ENCODE measurements at places on chromosomes 2 and 18.

DNA sequence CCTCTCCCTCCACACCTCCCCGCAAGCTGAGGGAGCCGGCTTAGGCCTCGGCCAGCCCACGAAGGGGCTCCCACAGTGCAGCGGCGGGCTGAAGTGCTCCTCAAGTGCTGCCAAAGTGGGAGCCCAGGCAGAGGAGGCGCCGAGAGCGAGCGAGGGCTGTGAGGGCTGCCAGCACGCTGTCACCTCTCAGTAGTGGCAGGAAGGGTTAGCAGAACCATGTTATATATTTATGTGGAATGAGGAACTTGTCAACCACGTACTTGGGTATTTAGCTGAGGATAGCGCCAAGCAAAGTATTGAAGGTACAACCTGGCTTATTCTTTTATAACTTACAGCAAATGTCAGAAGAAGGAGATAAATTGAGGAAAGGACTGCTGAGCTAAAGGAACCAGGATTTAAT is 144.1 kb upstream of the MGAT5 start:
- no peak for DNase-seq

- no peak for DNase-seq
Measured at GRCh38 chr2:9333591-9334171, 89.6 kb downstream of the ITGB1BP1 start.

- no peak for DNase-seq
Measured at GRCh38 chr2:12637754-12638153, 79.0 kb upstream of the TRIB2 start.

GRCh38 chr18:7633171-7633570 is 66.1 kb downstream of the PTPRM start:
- DNase-seq = no peak

- no peak for DNase-seq
Measured at GRCh38 chr2:241855245-241855887, 3.3 kb downstream of the PDCD1 start.

GRCh38 chr2:59112258-59112657 is 871.1 kb upstream of the FANCL start:
- no peak for DNase-seq

DNA sequence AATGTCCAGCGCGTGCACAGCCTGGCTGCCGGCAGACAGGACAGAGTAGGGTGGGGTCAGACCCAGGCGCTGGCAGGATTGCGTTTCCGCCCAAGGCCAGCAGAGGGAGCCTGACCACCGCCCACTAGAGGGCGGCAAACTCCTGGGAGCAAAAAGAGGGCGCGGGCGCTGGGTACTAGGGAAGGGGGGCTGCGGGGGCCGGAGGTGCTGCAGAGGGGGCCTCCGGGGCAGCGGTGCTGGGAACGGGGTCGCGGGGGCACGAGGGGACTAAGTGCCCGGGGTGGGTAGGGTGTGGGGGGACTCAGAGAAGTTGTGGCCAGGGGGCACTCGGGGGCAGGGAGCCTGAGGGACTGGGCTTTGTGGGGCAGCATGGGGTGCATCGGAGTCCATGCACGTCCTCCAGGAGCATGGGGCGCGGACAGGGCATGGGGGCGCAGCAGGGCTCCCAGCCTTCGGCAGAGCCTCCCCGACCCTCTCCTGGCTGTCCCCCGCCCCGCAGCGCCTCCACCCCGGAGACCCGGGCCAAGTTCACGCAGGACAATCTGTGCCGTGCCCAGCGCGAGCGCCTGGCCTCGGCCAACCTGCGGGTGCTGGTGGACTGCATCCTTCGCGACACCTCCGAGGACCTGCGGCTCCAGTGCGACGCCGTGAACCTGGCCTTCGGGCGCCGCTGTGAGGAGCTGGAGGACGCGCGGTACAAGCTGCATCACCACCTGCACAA is 3.2 kb downstream of the TEKT4 start:
- peak; percentile 43 for DNase-seq

GRCh38 chr2:239736358-239737143 is 288.6 kb downstream of the NDUFA10 start:
- no peak for DNase-seq

DNA sequence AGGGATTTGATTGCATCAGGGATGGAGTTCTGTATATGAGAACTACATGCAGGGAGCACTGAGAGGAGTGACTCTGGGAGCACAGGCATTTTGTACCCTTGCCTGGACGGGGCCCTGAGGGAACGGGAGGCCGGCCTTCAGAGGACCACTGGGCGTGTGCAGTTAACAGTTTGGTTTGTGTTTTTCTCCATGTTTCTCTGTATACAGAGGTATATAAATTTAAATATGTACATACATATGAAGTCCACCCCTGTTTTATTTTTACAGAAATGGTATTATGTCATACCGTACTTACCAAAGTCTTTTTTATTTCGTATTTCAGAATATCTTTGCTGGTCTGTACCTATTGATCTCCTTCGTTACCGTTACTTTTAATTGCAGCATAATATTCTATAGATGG is 111.3 kb downstream of the PTPRM start:
- DNase-seq = no peak

GRCh38 chr2:2901384-2902345 is 476.0 kb downstream of the EIPR1 start:
- DNase-seq = no peak

DNA sequence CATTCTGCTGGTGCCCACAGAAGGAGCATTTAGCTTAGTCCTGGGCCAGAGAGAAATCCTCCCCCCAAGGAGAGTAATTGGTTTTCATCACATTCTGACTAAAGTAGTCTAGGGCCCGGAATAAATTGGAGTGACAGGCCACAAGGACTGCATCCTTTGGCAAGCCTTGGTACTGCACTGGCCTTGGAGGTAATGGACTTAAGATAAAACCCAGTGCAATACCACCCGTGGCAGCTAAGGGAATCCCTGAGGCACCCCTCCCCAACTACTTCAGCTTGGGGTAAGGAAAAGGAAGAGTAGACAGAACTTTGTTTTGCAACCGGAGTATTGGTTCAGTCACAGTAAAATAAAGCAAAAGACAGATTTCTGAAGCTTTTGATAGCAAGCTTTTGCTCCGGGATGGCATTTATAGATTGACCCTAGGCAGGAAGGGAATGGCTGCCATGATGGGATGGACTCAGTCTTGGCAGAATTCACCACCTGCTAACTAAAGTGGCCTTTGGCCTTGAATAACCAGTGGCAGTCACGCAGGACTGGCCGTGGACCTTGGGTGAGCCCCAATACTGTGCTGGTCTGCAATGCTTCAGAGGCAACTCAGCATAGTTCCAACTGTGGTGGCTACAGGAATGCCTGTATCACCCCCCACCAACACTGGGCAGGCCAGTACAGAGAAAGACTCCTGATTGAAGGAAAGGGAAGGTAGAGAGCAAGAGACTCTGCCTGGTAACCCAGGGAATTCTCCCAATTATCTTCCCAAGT is 14.1 kb downstream of the ORC4 start:
- no peak for DNase-seq

DNA sequence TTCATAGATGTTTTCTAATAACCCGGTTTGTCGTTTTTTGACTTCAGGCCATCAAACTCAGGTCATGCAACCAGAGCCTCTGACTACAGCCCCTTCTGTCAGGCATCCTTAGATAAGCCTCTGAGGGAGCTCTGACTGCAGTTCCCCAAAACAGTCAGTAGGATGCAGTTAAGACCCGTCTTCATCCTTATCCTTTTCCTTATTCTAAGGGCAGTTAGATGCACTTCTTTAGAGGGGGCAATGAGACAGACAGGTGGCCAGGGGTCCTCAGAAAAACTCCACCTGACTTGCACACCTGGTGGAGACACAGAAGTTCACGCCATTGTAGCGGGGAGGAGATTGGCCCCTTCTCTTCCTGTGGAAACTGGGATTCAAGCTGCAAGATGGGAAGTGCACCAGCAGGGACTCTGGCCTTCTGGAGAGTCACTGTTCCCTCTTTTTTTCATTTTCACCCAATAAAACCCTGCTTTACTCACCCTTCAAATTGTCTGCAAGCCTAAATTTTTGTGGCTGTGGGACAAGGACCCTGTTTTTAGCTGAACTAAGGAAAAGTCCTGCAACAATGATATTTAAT is 104.8 kb upstream of the TFPI start:
- no peak for DNase-seq

- no peak for DNase-seq
Measured at GRCh38 chr18:36667811-36668210, 161.0 kb downstream of the TPGS2 start.

DNA sequence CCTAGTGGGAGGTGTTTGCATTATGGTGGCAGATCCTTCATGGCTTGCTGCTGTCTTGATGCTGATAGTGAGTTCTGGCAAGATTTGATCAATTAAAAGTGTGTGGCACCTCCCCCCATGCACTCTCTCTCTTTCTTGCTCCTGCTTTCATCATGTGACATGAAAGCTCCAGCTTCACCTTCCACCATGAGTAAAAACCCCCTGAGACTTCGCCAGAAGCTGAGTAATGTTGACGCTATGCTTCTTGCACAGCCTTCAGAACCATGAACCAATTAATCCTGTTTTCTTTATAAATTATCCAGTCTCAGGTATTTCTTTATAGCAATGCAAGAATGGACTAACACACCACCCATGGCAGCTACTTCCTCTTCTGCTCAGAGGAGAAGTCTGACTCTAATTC is 2181.4 kb upstream of the PIK3C3 start:
- DNase-seq = no peak

- no peak for DNase-seq
Measured at GRCh38 chr2:238291550-238292281, 3.3 kb upstream of the PER2 start.

DNA sequence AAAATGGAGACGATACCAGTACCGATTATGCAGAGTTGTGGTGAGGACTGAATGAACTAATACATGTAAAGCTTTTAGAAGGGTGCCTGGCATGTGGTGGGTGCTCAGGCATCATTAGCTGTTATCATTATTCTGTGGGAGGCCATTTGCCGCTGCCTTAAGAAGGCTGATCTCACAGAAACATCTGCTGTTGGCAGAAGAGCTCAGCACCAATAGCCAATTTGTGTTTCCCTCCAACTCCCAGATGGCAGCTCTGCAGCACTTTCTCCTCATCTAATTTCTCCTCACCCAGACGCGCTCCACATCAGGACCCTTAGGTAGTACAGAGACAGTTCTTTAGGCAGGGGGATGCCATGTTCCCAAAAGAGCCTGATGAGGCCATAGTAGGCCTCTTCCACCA is 15.8 kb upstream of the CYP1B1 start:
- peak; percentile 58 for DNase-seq

DNA sequence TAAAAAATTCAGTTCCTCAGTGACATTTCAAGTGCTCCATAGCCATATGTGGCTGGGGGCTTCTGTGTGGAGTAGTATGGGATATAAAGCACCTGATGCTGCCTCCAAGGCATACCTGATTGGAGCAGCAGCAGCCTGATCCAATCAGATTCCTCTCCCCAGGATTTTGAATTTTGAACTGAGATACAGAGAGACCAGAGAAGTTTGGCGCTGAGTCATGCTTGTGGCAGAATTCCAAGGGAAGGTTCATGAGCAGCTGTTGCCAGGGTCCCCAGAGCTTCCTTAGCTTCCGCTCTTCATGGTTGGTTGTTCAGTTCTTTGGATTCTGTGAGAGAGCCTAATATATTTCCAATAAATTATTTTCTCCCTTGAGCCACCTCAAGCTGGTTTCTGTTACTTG is 29.0 kb upstream of the CFAP36 start:
- peak; percentile 98 for DNase-seq

- no peak for DNase-seq
Measured at GRCh38 chr18:43662657-43663056, 385.4 kb upstream of the SYT4 start.

DNA sequence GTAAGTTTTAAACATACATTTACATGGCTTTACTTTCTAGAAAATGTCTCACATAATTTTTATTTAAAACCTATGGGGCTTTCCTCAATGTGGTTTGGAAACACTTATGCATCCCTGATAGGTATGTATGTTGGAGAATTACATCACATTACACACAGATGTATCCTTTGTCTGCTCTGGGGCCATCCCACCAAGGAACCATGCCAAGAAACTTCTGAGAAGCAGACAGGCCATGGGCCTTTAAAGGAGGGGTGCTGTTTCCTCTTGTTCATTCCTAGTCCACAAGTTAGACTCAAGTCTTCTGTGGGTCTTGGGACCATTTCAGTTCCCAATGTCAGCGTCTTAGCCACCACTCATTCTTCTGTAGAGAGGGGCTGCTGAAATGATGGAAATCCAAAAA is 162.0 kb upstream of the SETBP1 start:
- no peak for DNase-seq

GRCh38 chr18:32956591-32957315 is 183.9 kb upstream of the KLHL14 start:
- no peak for DNase-seq

DNA sequence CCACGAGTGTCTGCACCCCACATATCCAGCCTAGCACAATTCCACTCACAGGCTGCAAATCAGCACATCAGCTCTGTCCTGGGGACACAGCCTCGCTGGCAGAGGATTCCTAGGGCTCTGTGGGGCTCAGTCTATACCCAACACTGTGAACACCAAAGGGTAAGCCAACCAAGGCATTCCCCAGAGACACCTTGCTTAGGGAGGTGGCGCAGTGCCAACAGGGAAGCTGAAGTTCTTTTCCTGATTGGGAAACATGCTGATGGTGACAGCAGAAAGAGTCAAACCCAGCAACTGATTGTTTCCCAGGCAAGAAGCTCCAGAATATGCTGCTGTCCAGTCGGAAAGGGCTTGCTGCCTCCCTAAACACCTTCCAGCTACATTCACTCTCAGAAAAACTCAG is 55.8 kb downstream of the TTC32 start:
- DNase-seq = peak; percentile 71

DNA sequence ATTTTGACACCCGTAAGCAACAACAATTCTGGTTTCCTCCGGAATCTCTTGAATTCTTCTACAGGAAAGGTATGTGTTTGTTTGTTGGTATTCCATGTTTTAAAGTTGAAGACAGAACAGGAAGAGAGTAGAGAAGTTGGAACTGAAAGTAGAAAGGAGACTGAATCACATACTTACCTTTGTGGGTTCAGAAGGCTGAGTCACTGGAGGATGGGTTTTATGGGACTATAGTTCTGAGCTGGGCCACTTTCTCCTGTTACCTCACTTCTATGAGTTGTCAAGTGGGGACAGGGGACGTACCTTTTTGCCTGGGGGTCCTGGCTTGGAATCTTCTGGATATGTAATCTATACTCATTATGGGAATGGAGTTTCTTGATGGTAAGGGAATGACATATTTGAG is 40.9 kb downstream of the KDM3A start:
- DNase-seq = no peak

GRCh38 chr2:187550857-187551256 is 3.4 kb downstream of the TFPI start:
- no peak for DNase-seq

DNA sequence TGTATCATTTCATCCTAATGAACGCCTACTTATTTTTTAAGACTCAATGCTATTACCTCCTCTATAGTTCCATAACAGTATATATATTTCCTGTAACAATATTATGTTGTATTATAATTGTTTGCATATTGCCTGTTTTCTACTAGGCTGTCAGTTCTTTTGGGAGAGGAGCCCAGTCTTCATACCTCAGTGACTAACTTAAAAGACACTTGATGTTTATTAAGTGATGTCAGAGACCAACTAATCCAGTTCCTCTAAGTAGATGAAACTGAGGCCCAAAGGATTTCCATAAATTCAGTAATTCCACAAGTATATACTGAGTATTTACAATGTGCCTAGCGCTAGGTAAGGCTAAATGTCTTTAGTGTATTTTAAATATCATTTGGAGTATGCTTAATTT is 48.9 kb upstream of the AAK1 start:
- DNase-seq = no peak
